ENCODE measurements at places on chromosomes 2 and 18. TPM values are rescaled to one million over a fixed set of nuclear protein-coding genes. Genes with fewer than 3 reads are reported as not detected.

Gene RAB6C
- total RNA-seq: not detected

Gene DSG2
- total RNA-seq: 0.41 TPM

Gene FER1L5
- total RNA-seq: not detected

Gene LCLAT1
- 20.5 TPM for total RNA-seq

Gene GDF7
- total RNA-seq: not detected

Gene MERTK
- total RNA-seq: 0.70 TPM

Gene CRYBA2
- total RNA-seq: not detected

Gene LOXL3
- total RNA-seq: 0.60 TPM

Gene GREB1L
- total RNA-seq: not detected

Gene SOWAHC
- total RNA-seq: 0.29 TPM

Gene PAX3
- total RNA-seq: not detected

Measured in activated CD8-positive, alpha-beta T cell treated with anti-CD3 and anti-CD28 coated beads for 36 hours (primary cell).